ENCODE measurements at places on chromosomes 2 and 18.

DNA sequence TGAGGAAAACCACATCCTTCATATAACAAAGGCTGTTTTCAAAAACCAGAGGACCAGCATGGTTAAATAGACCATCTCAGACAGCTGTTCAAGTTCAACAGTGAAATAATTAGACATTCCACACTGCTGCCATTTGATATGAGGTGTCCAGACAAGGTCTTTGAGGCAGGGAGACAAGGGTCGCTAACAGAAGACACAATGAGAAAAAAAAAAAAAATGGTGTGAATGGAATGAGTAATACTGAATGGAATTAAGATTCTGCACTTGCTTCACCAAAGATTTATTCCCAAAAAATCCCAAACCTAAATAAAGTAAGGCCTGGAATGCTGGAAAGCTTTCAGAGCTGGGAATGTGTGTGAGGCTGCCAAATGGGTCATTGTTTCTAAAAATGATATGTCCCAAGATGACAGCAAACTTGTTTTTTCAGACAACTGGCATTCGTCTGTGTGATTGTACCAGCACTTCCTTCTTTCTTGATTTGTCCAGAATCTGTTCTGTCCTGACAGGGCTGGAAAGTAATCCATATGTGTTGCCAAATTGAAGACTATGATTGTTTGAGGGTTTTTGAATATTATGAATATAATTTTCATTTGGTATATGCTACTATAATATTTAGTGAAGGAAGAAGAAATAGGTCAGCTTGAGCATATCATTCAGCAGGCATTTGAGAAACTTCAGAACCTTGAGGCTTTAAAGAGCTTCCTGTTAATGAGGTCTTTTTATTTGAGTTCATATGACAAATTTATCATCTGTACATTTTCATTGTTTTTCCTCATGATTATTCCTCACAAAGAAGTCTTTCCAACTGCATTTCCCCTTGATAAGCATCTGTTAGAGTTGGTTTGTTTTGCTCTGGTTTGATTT, 85.2 kb upstream of the ITGA4 start:
- no peak for DNase-seq

- DNase-seq: no peak
Observed at GRCh38 chr2:120243211-120243610, 9.4 kb upstream of the RALB start.

DNA sequence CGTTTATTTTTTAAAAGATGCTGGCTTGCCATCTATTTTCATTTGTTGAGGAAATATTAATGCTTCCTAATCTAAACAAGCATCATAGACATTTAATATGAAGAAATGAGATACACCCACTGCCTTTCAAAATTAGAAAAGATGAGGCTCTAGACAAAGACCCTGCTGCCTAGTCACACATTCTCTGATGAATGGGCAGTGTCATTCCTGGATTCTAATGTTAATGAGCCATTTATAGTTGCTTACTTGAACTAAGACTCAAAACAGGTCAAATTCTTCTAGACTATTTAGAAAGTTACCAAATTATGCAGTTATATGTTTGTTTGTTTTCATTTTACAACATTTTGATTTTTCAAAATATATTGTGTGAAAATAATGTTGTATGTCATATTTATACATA, 237.6 kb downstream of the CDH7 start:
- no peak for DNase-seq

- DNase-seq: no peak
Observed at GRCh38 chr18:48989304-48990303, 38.8 kb upstream of the SMAD7 start.

DNA sequence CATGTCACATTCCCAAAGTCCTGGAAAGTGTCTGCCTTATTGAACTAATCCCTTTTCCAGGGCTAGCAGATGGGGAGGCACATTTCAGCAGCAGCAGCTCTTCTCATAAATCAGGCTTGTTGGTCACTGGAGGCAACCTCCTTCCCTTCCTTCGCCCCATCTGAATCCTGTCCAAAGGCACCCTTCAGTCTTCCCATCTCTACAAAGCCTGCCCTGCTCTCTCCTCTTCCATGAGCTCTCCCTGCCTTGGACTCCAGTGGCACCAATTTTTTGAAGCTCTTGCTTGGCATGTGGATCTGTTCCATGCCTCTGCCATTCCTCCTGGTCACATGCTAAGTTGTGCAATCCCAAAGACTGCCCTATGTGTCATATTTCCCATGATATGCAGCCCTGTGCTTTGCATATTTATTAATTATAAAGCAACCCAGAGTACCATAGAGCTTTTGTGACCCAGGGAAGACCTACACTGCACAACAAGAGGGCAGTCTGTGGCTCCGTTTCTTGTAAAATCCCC, 70.3 kb downstream of the ANTXR1 start:
- no peak for DNase-seq

DNA sequence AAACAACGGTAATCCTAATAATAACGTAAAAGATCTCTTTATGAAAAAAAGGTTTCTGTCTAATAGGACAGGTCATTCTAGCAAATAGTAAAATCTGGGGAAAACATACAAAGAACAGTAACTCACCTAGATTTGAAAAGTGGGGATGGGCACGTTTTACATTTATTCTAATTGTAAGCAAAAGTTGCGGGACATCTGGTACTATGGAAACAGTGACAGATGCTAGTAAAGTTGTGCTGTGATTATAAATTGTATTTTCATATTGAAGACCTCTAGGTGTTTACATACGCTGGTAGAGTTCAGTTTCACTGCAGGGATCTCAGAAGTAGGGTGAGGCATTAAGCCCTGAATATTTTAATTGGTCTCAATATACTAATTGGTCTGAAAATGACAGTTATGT, 422.5 kb downstream of the DPP10 start:
- DNase-seq: no peak

DNA sequence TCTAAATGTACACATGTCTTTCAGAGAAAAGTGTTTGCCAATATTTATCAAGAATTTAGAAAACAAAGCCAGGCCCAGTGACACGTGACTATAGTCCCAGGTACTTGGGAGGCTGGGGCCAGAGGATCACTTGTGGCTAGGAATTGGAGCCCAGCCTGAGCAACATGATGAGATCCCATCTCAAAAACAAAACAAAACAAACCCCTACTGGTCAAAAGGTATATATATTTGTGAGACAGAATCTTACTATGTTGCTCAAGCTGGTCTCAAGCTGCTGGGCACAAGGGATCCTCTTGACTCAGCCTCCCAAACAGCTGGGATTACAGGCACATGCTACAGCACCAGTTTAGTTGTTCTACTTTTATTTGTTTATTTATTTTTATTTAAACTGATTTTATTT, 79.2 kb downstream of the ZDBF2 start:
- DNase-seq: no peak

DNA sequence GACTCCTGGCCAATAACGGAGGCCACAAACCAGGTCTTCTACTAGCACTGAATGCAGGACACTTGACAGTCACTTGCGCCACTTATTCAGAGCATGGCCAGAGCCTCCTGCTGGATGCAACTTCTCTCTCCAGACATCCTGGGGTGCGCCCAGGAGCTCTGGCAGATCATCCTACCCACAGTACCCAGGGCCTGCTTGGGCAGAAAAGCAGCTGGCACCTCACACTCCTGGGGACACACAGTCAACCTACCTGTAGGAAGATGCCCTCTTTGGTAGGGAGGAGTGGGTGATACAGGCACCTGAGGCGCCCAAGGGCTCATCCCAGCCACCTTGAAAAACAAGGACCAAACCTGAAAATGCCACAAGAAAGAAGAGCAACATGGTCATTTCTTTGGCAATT, 13.3 kb downstream of the GALNT14 start:
- DNase-seq: no peak

GRCh38 chr2:7904319-7904718, 777.5 kb upstream of the ID2 start:
- no peak for DNase-seq

GRCh38 chr2:175293776-175294175, 112.3 kb upstream of the ATP5MC3 start:
- no peak for DNase-seq

- DNase-seq: no peak
Observed at GRCh38 chr2:47198985-47199451, 43.9 kb upstream of the STPG4 start.

GRCh38 chr2:224890372-224890771, 151.9 kb downstream of the DOCK10 start:
- no peak for DNase-seq

DNA sequence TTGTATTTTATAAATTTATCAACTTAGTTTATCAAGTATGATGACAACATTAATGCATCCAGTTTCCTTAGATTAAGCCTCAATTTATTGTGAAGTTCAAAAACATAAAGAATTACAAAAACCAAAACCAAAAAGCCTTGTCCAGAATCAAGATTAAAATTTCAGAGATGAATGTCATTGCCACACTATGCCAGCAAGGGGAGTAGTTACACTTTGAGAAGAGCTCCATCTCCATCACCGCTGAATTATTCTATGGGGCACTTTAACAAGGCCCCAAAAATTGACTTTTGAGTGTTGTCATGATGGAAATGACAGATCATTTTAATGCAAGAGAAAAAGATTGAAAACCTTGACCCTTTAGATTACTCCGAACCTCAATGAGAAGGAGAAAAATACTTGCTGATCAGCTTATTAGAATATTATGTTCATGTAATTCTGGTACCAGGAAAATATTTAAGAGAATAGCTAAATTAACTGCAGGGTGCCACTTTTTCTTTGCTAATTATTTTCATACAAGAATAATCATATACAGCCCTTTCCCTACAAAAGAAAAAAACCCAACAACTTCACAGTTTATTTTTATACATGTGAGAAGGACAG, 152.5 kb upstream of the AQP4 start:
- DNase-seq: no peak

DNA sequence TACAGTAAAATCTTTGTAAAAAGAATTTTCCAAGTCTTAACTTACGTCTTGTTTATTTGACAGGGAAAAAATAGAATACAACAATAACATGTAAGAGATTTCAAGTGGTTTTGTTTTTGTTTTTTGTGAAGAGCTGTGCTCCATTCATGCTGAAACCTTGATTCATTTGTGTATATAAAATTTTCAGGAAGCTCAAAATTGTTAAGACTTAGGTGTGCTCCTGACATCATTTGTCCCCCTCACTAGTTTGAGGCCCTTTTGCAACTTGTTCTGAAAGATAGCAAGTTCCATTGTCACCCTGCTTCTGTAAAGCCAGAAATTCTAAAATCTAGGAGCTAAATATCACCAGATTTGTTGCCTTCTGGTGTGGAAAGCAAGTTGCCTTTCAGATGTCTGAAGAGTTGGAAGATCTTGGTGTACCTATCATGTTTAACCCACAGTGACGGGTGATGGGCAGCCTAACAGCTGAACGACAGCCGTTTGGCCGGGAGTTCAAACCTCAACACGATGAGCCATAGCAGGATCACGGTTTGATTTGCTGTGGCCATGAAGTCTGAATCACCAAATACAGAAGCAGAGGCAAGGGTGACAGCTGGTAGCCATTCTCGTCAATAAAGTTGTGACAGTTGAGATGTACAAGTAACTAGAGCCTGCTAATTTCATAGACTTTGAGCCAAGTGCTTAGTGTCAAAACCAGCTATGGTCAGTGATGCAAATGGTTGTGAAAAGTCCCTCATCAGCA, 205.5 kb upstream of the SP5 start:
- DNase-seq: peak; percentile 84

DNA sequence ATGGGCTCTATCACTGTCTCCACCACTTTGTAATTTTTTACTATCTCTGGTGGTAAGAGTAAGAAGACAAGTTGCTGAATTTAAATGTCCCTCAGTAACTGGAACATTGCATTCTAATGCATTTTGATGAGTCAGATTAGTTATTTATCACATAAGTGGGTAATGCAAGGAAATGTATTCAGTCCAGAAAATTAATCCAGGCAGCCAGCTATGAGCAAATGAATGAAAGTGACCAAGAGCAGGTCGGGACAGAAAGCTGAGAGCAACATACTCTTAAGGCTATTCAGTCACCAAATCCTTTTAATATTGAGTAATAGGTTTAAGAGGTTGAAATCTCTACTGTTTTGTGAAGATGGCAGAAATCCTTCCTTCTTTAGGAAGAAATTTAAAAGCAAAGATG, 265.5 kb upstream of the PARD3B start:
- DNase-seq: no peak

DNA sequence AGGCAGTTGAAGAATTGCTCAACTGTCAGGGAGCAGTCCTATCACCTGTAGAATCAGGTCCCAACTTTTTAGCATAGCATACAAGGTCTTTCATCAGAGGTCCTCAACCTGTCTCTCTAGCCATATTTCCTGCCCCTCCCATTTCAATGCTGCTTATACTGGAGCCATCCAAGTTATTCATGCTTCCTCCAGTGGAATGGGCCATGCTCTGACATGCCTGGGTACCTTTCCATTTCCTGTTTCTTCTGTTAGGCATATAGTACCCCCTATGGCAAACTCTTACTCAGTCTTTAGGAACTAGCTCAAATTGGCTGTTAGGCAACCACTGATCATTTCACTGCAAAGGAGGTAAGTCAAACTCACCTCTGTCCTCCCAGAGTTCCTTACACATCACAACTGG, 51.0 kb upstream of the ABCA12 start:
- no peak for DNase-seq

GRCh38 chr2:189783451-189783926, 650 bp downstream of the ORMDL1 start:
- no peak for DNase-seq

GRCh38 chr18:31064130-31064529, 21.6 kb upstream of the DSC3 start:
- DNase-seq: no peak

DNA sequence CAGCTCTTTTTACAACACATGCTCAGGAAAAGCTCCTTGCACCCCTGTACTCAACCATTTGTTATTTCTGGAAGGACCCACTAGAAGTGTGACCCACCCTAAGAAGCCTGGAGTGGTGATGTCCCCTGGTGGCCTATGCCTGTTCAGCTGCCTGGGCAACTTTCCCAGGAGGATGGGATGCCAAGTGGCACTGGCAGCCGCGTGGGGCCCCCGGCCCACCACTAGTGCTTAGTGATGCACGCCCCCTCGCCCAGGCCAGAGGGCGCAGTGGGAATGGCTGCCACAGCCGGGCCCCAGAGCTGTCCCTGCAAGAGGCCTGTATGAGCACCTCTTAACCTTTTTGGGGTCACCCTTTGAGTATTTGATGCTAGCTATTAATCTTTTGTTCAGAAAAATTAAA, 18.1 kb downstream of the IMPA2 start:
- no peak for DNase-seq

GRCh38 chr2:54535599-54536195, 79.6 kb downstream of the SPTBN1 start:
- DNase-seq: no peak

- DNase-seq: peak; percentile 48
Observed at GRCh38 chr2:144374163-144374661, 145.7 kb downstream of the ZEB2 start.

- DNase-seq: no peak
Observed at GRCh38 chr2:187233811-187234210, 214.2 kb downstream of the CALCRL start.

DNA sequence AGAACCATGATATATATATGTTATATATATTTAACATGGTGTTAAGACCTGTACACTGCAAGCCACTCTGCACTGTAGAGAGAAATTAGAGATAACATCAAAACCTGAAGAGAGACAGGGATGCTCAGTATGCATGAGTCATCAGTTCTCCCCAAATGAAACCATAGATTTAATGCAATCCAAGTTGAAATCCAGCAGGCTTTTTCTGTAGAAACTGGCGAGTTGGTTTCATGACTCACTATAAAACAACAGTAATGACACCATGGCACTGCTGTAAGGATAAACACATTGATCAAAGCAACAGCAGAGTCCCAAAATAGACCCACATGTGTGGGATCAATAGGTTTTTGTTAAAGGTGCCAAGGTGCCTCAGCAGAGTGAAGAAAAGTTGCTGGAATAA, 65.8 kb downstream of the RTP5 start:
- DNase-seq: peak; percentile 30
